Fibroblast of skin of back (primary cell): ENCODE measurements at places on chromosomes 3 and 15.
A peak's percentile ranks its signal among the peaks of the same experiment; 100 is the strongest.

DNA sequence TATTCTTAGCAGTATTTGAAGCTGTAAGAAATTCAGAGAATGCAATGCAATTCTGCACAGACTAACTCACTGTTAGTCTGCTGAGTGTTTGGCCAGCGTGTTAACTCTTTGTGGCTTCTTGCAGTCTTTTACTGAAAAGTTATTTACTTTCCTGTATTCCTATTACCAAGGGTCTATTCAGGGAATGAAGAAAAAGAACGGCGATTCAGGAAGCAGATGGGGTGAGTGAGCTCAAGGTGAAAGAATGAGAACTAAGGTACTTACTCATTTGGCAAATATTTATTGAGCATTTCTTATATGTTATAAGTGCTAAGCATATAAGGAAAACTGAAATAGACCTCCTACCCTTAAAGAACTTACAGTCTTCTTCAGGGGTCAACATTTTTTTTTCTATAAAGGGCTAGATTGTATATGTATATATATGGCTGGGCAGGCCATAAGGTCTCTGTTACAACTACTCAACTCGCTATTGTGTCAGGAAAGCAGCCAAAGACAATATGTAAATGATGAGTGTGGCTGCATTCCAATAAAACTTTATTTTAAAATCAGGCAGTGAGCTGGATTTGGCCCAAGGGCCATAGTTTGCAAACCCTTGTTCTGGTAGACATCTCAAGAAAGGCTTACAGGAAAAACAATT is 271.9 kb upstream of the GADL1 start:
- peak; percentile 89 for DNase-seq

GRCh38 chr15:73240866-73241499 is 127.8 kb downstream of the HCN4 start:
- peak; percentile 58 for DNase-seq

GRCh38 chr3:44329946-44330345 is 8.6 kb upstream of the TCAIM start:
- no peak for DNase-seq

GRCh38 chr3:25355034-25355885 is 72.8 kb upstream of the RARB start:
- DNase-seq, result peak; percentile 68

DNA sequence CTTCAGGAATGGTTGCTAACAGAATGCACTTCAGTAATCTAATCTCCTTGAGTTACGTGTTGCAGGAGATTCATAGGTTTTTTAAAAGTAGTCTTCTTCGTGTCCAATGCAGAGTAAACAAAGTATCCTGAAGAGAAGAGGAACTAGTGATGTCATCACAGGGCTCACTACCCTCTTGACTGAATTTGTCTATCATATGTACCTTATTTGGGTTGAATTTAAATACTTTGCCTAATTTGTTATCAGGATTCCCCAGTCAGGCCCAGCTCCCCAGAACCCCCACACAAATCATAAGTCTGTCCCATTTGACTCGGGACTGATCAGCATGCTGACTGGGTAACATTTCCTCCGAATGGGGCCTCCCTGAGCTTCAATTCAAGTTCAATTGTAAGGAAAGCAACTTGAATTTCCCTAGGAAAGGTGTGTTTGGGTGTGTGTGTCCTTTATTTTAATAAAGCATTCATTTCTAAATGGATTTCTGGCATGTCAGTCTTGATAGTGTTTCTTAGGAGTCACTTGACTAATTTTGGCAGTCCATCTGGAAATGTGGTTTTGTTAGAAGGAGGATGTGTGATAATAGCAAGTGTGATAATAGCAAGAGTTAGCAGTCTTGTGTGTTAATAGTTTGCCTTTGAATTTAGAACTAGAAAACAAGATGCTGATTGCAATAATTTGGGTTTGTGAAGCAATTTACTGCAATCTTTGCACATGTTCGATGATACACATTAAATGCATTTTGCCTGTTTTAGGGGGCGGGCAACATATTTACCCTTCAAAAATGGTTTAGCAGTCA is 21.9 kb downstream of the OXNAD1 start:
- DNase-seq, result no peak
